Mesothelial cell of epicardium (in vitro differentiated cells): ENCODE measurements at places on chromosomes 1 and 21.

DNA sequence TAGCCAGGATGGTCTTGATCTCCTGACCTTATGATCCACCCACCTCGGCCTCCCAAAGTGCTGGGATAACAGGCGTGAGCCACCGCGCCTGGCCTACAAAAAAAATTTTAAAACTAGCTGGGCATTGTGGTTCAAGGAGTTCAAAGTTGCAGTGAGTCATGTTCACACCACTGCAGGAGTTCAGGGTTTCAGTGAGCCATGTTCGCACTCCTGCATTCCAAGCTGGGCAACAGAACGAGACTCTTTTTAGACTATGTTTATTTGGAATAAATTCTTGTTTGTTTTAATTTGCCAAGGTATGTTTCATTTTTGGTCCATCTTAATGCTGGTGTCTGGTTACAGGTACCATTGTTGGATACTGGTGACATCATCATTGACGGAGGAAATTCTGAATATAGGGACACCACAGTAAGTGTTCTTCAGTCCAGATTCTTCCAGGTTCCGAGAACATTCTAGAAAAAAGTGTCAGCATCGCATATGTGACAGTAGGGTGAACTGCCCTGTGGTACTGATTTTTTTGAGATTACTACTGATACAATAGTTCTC is 3.9 kb downstream of the PGD start:
- peaks cover 23% of the 10 kb centered on the region for H3K4me1 ChIP-seq
- H3K4me3 ChIP-seq, result no peak overlapping the region
- H3K27ac ChIP-seq, result no peak overlapping the region
- H3K36me3 ChIP-seq, result peaks cover 28% of the 10 kb centered on the region
- DNase-seq, result no peak

DNA sequence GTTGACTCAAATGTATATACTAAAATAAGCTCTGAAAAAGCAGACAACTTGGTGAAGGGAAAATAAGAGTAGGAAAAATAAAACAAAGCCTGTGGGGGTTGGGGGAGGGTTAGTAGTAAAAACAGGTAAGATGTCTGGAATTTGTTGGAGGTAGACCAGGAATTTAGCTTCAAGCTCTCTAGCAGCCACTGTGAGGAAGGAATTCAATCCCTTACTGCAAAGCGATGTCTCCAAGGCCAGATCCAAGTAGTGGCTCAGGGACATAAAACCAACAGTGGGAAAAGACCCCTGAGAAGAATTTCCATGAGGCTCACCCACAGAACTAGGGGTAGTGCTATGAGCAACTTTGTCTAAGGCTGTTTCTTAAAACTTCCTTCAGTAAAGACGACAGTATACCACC is 7.8 kb downstream of the ANGPTL7 start:
- no peak overlapping the region for H3K27ac ChIP-seq
- no peak overlapping the region for H3K4me3 ChIP-seq
- H3K36me3 ChIP-seq, result peaks cover 33% of the 10 kb centered on the region
- H3K27me3 ChIP-seq, result no peaks in the 10 kb centered on the region

- peaks cover 25% of the 10 kb centered on the region for H3K27me3 ChIP-seq
- no peak overlapping the region for H3K4me3 ChIP-seq
- no peak for DNase-seq
- H3K27ac ChIP-seq, result no peak overlapping the region
These were observed 20.4 kb upstream of the SPATA6 start for GRCh38 chr1:48492392-48492791.

DNA sequence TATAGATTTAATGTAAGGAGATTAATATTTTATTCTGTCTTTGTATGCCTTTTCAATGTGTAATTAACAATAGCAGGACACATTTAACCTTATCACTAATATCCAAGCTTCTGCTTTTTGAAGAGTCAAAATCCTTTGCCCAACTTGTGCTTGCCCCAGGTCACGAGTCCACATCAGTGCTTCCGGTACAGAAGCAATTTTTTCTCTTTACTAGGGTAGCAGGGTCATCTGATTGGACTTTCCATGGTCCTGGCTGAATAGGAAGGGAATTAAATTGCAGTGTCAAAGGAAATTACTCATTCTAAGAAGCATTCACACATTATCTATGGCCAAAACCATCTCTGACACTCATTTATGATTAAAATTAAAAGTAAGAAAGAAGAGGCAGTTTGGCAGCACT is 460.5 kb upstream of the ADGRL2 start:
- DNase-seq, result no peak
- H3K4me1 ChIP-seq, result no peaks in the 10 kb centered on the region
- H3K27ac ChIP-seq, result no peak overlapping the region
- H3K27me3 ChIP-seq, result no peaks in the 10 kb centered on the region
- no peaks in the 10 kb centered on the region for H3K36me3 ChIP-seq
- H3K4me3 ChIP-seq, result no peak overlapping the region
